Peyer's patch (tissue), 4 donors: ENCODE measurements at places on chromosomes 1 and 21. TPM values are rescaled to one million over a fixed set of nuclear protein-coding genes. Genes with fewer than 3 reads are reported as not detected.

The TMEM183A gene
- total RNA-seq = 91.6 TPM

The S100A7 gene
- not detected for total RNA-seq

The LRRC71 gene
- not detected for total RNA-seq

- H3K4me3 ChIP-seq = no peak overlapping the region
- DNase-seq = no peak
- H3K27me3 ChIP-seq = no peaks in the 10 kb centered on the region
These were observed 45.5 kb downstream of the GIPC2 start for GRCh38 chr1:78091215-78091813.

GRCh38 chr1:85502625-85503083 lies 37.7 kb upstream of the DDAH1 start:
- no peak overlapping the region for H3K4me3 ChIP-seq
- H3K4me1 ChIP-seq = no peaks in the 10 kb centered on the region
- DNase-seq = no peak
- H3K27ac ChIP-seq = no peak overlapping the region
